ENCODE measurements at places on chromosomes 11 and 22.

GRCh38 chr11:68403424-68403823, 57.1 kb upstream of the PPP6R3 start:
- DNase-seq: no peak

DNA sequence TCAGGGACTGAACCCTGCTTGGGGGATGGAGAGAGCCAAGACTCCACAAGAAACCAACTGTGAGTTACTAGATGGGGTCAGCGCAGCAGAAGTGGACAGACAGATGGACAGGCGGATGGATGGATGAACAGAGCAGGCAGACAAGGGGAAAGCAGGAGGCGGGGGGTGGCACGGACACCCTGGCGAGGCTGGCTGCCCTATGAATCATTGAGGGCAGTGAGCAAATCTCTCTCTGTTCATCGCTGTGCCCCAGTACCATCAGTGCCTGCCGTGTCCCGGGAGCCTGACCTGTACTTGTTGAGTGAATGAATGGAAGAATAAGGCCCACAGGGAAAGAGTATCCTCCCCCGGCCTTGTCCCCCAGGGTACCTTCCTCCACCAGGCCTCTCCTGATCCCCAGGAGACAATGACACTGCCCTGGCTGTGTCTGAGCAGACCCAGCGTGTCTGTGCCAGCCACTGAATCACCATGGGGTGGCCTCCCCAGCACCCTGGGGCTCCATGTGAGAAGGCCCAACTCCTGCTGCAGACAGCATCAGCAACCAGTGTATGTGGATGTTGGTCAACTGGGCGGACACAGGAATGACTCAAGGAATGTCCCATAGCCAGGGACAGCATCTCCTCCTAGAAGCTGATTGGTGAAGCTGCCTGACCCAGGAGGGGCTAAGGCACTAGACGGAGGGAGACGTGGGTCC, 5.1 kb upstream of the KLHL35 start:
- DNase-seq: peak; percentile 37

GRCh38 chr11:540583-541432, 3.5 kb downstream of the LRRC56 start:
- no peak for DNase-seq

- no peak for DNase-seq
Measured at GRCh38 chr11:128776424-128777284, 82.8 kb downstream of the FLI1 start.

DNA sequence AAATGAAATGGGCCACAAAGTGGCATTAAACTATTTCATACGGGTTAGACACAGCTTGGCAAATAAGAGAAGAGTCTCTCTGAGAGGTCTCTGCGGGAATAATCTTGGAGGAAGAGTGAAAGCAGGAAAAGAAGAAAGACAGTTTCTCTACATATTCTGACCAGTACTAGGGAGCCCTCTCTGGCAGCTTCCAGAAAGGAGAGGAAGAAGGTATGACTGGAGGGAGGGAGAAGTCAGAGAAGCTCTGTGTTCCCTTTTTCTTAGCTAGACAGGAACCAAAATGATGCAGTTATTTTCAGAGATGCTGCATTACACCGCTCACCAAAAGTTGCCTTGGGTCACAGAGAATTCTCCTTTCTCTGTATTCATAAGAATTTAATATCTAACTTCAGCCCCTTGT, 382.1 kb downstream of the KCNA4 start:
- no peak for DNase-seq
